Putamen (tissue), 1 donor: ENCODE measurements at places on chromosomes 3 and 15.

DNA sequence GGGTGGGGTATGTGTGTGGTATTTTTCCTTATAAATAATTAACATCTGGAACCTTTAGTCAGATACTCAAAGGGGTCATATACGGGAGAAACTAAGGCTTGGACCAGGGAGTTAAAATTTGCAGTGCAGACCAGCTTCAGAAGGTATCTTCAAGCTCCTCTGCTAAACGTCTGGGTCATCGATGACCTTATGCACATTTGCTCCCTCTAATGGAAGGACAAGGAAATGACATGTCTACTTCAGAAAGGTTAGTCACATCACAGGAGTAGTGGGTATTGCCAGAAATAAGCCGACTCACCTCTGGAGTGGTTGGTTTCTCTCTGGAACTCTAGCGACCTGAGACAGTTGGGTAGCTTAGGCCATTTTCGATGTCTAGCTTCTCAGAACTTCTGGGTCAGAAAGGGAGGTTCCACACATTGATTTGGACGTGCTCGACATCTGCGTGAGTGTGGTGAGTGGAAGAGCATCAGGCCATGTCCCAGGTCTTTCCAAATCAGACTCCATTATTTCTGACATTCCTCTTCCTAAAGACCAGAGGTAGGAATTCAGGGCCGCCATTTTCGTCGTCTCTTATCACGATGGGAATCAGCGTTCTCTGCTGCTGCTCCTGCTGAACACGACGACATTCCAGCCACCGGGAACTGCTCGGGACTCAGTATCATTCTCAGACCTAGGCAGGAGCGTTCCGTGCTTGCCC lies 31.8 kb upstream of the RASA2 start:
- peak; percentile 32 for DNase-seq

GRCh38 chr15:93762036-93762435 lies 469.3 kb upstream of the MCTP2 start:
- no peak for DNase-seq

- DNase-seq = no peak
Measured at GRCh38 chr3:124347418-124347817, 355.5 kb upstream of the ROPN1 start.

DNA sequence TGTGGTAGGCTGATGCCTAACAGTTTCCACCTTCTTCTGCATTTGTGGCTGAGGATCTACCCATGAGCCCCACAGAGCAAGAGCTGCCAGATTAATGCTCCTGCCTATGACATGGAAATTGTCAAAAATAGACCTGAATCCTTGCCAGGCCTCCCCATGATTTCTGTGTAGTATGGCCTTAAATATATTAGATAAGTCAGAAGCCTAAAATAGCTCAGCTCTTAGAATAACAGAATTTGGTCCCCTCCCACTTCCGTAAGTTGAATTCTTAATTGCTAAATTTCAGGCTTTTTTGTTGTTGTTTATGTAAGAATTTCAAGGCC lies 129.0 kb downstream of the SERPINI1 start:
- DNase-seq = no peak

GRCh38 chr3:114364806-114365654 lies 71.2 kb downstream of the TIGIT start:
- peak; percentile 64 for DNase-seq

DNA sequence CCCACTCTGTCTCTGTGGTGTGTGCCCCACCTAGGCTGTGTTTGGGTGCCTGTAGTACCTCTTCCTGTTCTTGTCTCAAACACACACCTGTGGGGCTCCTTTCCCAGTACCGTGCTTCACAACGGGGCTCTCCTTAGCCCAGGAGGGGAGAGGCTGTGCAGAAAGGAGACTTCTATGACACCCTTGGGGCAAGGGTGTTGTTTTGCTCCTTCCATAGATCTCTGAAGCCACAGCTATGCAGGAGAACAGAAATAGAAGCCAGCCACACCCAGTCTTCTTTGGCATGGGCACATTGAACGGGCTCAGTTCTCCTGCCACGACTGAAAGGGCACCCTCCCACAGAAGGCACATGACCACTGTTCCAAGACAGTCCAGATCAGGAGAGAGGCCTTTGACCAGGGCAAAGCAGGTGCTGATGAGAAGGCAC lies 74.3 kb downstream of the LIPC start:
- no peak for DNase-seq

DNA sequence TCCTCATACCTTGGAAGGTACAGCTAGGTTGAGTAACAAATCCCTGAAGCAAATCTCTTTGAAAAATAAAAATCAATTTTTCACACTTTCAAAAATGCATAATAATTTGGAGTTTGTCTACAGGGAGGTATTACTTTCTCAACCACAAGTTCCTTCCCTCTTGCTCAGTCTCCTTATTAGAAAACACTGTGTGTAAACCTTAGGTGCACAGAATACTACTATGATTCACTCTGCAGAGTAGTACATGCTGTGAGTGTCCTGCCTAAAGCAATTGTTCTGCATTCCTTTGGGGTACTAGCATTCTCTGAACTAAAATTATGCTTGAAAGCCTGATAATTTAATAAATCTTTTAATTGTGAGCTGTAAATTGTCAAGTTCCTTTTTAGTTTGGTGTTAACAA lies 115.9 kb upstream of the EPHA3 start:
- DNase-seq = no peak

DNA sequence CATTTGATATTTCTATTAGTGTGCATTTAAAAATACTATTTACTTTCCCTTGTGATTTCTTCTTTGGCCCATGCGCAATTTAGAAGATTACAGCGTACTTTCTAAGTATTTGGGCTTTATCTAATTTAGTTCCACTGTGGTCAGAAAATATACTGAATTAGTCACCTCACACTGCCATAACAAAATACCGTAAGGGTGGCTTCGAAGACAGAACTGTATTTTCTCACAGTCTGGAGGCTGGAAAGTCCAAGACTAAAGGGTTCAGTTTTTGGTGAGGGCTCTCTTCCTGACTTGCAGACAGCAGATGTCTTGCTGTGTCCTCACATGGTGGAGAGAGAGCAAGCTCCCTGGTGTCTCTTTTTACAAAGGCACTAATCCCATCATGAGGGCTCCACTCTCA lies 286.2 kb downstream of the ADAMTSL3 start:
- DNase-seq = no peak

- DNase-seq = no peak
Measured at GRCh38 chr3:56903231-56903782, 101.6 kb upstream of the ARHGEF3 start.

DNA sequence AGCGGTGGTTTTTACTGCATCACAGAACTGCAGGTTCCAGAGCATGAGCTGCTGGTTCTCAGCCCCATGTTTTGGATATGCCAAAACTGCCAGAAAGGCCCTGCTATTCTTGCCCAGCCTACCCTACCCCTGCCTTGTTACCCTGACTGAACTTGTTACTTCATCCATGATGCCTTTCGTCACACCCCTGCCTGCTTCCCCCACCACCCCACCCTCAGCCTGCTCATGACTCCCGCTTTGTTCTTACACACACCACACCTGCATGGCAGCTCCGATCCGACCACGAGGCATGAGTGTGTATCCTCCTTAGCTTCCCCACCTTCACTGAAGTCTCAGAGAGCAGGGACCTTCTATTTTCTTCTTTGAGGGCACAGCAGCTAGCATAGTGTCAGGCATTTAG lies 5.1 kb upstream of the TM4SF1 start:
- DNase-seq = no peak

DNA sequence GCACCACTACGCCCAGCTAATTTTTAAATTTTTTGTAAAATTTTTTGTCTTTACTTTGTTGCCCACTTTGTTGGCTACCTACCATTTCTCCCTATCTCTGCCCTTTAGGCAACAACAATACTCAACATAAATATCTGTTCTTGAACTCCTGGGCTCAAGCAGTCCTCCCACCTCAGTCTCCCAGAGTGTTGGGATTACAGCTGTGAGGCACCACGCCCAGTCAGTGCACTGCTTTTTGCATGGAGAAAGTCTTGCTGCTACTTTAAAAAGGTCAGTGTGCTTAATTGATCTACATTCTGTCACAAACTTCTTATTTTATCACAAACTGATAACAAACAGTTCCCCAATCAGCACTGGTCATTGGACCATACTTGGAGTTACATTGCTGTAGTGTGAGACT lies 8.0 kb downstream of the USP8 start:
- DNase-seq = no peak

DNA sequence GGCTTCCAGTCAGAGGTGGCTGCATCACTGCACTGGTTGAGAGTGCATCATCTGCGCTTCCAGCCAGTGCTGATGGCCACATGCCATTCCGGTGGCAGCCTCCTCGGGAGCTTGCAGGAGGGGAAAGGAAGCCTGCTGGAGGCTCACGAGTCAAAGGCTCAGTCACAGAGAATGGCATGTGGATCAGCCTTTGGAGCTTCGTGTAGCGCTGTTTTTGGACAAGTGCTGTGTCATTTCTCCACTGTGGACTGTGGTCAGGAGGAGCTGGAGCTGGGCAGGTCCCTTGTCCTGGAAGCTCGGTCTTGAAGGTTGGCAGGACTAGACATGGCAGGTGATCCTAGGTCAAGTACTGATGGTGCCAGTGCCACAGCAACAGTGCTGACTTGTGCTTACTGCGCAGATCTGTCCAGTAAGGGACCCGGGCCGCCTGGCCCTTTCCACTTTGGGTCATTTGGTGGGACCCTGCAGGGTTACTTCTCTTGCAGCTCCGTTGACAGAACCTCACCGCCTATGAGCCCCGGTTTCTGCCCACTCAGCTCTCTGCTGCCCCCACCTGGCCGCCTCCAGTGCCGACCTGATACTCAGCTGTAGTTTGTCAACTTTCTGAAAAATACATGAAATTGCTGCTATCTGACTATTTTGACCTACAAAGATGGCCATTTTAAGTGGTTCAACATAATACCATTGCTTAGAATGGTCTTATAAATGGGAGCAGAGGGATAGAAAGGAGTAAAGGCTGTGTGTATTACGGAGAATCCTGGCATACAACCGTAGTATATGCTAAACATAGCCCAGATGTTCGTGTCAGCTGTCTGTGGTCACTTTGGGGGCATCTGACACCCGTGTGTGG lies 27.6 kb upstream of the TRPM1 start:
- DNase-seq = peak; percentile 51

DNA sequence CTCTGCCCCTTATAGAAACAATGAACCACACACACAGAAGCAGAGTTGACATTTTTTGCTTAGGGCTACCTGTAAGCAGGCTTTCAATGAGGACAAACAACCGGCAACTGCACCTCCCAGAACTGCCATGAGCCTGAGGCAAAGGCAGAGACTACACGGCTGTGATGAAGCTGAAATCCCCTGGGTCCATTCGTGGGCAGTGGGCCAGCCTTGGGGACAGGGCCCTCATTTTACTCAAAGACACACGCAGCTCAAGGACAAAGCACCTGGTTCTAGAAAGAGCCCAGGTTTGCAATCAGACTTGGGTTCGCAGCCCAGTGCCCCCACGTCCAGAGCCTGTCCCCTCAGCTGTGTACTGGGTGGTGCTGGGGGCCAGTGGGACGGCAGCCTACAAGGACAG lies 17.9 kb downstream of the FAM174B start:
- DNase-seq = no peak

- peak; percentile 50 for DNase-seq
Measured at GRCh38 chr15:84702961-84703482, 12.9 kb downstream of the SEC11A start.

DNA sequence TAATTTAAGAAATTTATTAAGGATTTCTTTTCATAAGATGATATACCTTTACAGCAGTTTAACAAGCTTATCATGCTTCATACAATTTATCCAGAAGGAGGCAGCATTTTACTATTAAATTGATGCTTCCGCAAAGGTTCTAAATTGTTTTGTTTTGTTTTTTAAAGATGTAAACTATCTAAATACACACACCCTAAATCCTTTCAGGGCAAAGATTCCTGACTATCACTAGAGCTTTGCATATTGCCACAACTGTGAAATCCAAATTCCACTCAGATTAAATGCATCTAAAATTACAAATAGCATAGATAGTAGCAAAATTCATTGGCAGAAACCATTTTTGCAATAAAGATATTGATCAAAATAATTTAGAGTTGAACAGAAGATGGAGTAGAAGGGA lies 44.5 kb upstream of the CCNL1 start:
- DNase-seq = peak; percentile 14
